HepG2 (cell line): ENCODE measurements at places on chromosomes 2 and 18. TPM values are rescaled to one million over a fixed set of nuclear protein-coding genes. Genes with fewer than 3 reads are reported as not detected.

Gene CCL20
- total RNA-seq, result 136 and 223 TPM in 2 replicates

Gene C2orf78
- total RNA-seq, result not detected in 2 replicates

Gene CRYGD
- total RNA-seq, result not detected in 2 replicates

Gene SPP2
- not detected in 2 replicates for total RNA-seq

Gene SH3BP4
- 34.6 and 44.3 TPM in 2 replicates for total RNA-seq

Gene PPP1R1C
- total RNA-seq, result 1.5 and 2.4 TPM in 2 replicates

Gene ZSWIM2
- not detected in 2 replicates for total RNA-seq

Gene MAPK4
- not detected in 2 replicates for total RNA-seq

Gene FRZB
- total RNA-seq, result 0.04 TPM in 1 of 2 replicates, not detected in the other

Gene FOXD4L1
- total RNA-seq, result 0.14 and 0.29 TPM in 2 replicates

Gene RIOK3
- total RNA-seq, result 36.0 and 39.6 TPM in 2 replicates

Gene PLCL1
- total RNA-seq, result not detected in 2 replicates

Gene SRD5A2
- not detected in 2 replicates for total RNA-seq

Gene STAT4
- not detected in 2 replicates for total RNA-seq

Gene IL1R1
- 38.0 and 48.3 TPM in 2 replicates for total RNA-seq

Gene HNMT
- total RNA-seq, result 309 and 372 TPM in 2 replicates

Gene MATN3
- 19.2 and 36.1 TPM in 2 replicates for total RNA-seq

Gene SULT6B1
- not detected in 2 replicates for total RNA-seq

Gene DUSP2
- total RNA-seq, result not detected in 2 replicates

Gene CD207
- total RNA-seq, result 0.09 and 0.27 TPM in 2 replicates

Gene CNTNAP5
- total RNA-seq, result not detected in 2 replicates

Gene LMAN1
- total RNA-seq, result 79.1 and 131 TPM in 2 replicates

Gene POMC
- total RNA-seq, result not detected in 2 replicates

Gene SAG
- not detected in 2 replicates for total RNA-seq

Gene INHBB
- total RNA-seq, result 0.17 and 0.20 TPM in 2 replicates

Gene FAM228A
- total RNA-seq, result not detected in 2 replicates

Gene SETBP1
- 0.18 and 0.20 TPM in 2 replicates for total RNA-seq

Gene KCNS3
- not detected in 2 replicates for total RNA-seq

Gene SNTG2
- not detected in 2 replicates for total RNA-seq

Gene CD226
- total RNA-seq, result 0.15 and 0.77 TPM in 2 replicates

Gene IFT172
- total RNA-seq, result 17.0 and 21.6 TPM in 2 replicates

Gene ANTXR1
- total RNA-seq, result 9.2 and 12.7 TPM in 2 replicates

Gene ALK
- not detected in 2 replicates for total RNA-seq

Gene SNED1
- total RNA-seq, result 0.15 TPM in 1 of 2 replicates, not detected in the other

Gene DCC
- not detected in 2 replicates for total RNA-seq

Gene APLF
- total RNA-seq, result 2.0 and 2.2 TPM in 2 replicates

Gene LPIN2
- 46.0 and 59.5 TPM in 2 replicates for total RNA-seq

Gene TFCP2L1
- not detected in 2 replicates for total RNA-seq

Gene ANKRD30BL
- not detected in 2 replicates for total RNA-seq

Gene ZNF892
- 0.21 TPM in 1 of 2 replicates, not detected in the other for total RNA-seq

Gene DNAJC5G
- not detected in 2 replicates for total RNA-seq

Gene ECEL1
- total RNA-seq, result not detected in 2 replicates

Gene ZCCHC2
- total RNA-seq, result 76.1 and 76.5 TPM in 2 replicates

Gene CFC1
- total RNA-seq, result not detected in 2 replicates

Gene GTF2A1L
- total RNA-seq, result not detected in 2 replicates

Gene PROC
- 52.1 and 134 TPM in 2 replicates for total RNA-seq

Gene LYG1
- total RNA-seq, result 0.49 and 1.00 TPM in 2 replicates

Gene NR4A2
- not detected in 2 replicates for total RNA-seq

Gene LBH
- 0.09 and 0.10 TPM in 2 replicates for total RNA-seq

Gene LIPG
- total RNA-seq, result 4.9 and 10.8 TPM in 2 replicates

Gene CAPN14
- total RNA-seq, result not detected in 2 replicates

Gene RPRD1A
- 78.2 and 105 TPM in 2 replicates for total RNA-seq
